ENCODE measurements at places on chromosomes 11 and 22. TPM values are rescaled to one million over a fixed set of nuclear protein-coding genes. Genes with fewer than 3 reads are reported as not detected.
A peak's percentile ranks its signal among the peaks of the same experiment; 100 is the strongest.

DNA sequence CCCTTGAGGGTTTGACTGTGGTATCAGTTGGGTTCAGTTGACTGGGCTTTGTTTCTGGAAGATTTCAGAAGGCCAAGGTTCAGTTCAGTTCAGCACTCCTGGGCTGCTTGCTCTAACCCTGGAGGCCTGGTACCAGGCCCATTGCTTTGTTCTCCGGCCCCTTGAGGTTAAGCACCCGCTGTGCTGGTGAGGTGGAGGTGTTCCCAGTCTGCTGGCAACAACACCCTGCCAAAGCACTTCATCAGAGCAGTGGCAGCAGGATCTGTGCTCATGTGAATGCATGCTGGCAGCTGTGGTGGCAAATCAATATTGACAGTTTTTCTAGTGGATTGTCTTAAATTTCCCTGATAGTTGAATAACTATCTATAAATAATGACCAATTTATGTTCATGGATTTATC lies 3.8 kb upstream of the SCGB1D1 start:
- H3K27me3 ChIP-seq: peaks cover 49% of the 10 kb centered on the region
- DNase-seq: no peak
- no peaks in the 10 kb centered on the region for H3K4me1 ChIP-seq
- H3K27ac ChIP-seq: no peak overlapping the region

DNA sequence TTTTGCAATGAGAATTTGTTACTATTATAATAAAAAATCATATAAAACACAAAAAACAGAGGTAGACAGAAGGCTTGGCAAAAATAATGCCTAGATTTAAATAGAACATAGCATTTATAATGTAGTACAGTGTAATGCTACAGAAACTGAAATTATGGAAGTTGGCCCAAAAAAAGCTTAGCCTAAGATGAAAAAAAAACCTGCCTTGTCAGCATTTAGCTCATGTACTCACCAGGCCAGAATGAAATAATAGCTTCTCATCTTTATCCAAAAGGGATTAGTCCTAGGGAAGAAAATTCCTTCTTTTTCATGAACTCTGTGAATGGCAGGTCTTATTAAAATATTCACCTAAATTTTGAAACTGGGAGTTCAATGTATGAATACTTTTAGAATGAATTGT lies 951.1 kb downstream of the LRRC4C start:
- H3K27me3 ChIP-seq: no peaks in the 10 kb centered on the region
- H3K4me1 ChIP-seq: no peaks in the 10 kb centered on the region
- no peak overlapping the region for H3K4me3 ChIP-seq
- no peaks in the 10 kb centered on the region for H3K36me3 ChIP-seq
- DNase-seq: no peak
- H3K27ac ChIP-seq: no peak overlapping the region

- peaks cover 7% of the 10 kb centered on the region for H3K4me1 ChIP-seq
- H3K27me3 ChIP-seq: peaks cover 10% of the 10 kb centered on the region
- H3K4me3 ChIP-seq: no peak overlapping the region
- H3K27ac ChIP-seq: no peak overlapping the region
- no peak for DNase-seq
These were observed 90.7 kb downstream of the CSNK2A3 start for GRCh38 chr11:11262171-11262920.

- peaks cover 15% of the 10 kb centered on the region for H3K27me3 ChIP-seq
- H3K4me3 ChIP-seq: peak within 1 kb of the TSS; percentile 90
- H3K27ac ChIP-seq: peak within 1 kb of the TSS; percentile 59
- DNase-seq: peak; percentile 81
- no peaks in the 10 kb centered on the region for H3K36me3 ChIP-seq
These were observed at the start of gene TP53I11 for GRCh38 chr11:44950625-44951476. Gene TP53I11 (minus strand): TSS chr11:44950883. CDS start chr11:44938335, 12,548 bp downstream.

DNA sequence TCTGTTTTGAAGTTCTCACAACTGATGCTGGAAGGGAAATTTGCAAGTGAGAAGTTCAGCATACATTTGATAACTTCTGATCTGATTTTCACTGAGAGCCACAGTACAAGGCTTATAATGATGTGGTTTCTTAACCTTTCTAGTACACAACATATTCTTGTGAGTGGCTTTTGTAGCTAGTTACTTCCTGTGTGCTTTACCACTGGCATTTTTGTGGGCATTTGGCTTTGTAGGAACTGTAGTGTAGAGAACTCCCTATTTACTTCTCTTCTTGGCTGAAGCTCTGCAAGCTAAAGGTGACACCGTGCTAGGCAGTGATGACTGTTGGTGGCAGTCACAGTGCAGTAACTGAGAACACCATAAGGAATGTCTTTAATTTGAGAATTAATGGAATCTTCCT lies 14.9 kb downstream of the USP47 start:
- H3K27me3 ChIP-seq: no peaks in the 10 kb centered on the region
- H3K4me3 ChIP-seq: no peak overlapping the region
- no peak overlapping the region for H3K27ac ChIP-seq
- H3K36me3 ChIP-seq: peaks cover 2% of the 10 kb centered on the region
- H3K4me1 ChIP-seq: peaks cover 11% of the 10 kb centered on the region

- DNase-seq: peak; percentile 84
- H3K4me3 ChIP-seq: peak overlapping the region; percentile 81
- no peaks in the 10 kb centered on the region for H3K27me3 ChIP-seq
- no peaks in the 10 kb centered on the region for H3K36me3 ChIP-seq
- H3K27ac ChIP-seq: peak overlapping the region; percentile 86
- H3K4me1 ChIP-seq: peaks cover 9% of the 10 kb centered on the region
These were observed 565 bp downstream of the GAS2L1 start for GRCh38 chr22:29306835-29307595.

- DNase-seq: no peak
- H3K27me3 ChIP-seq: no peaks in the 10 kb centered on the region
- peaks cover 16% of the 10 kb centered on the region for H3K36me3 ChIP-seq
- no peak overlapping the region for H3K27ac ChIP-seq
- no peaks in the 10 kb centered on the region for H3K4me1 ChIP-seq
These were observed 8.0 kb upstream of the SERPIND1 start for GRCh38 chr22:20765938-20766337.

- no peak overlapping the region for H3K4me3 ChIP-seq
- peaks cover 51% of the 10 kb centered on the region for H3K27me3 ChIP-seq
- no peaks in the 10 kb centered on the region for H3K36me3 ChIP-seq
These were observed 6.2 kb downstream of the ROBO4 start for GRCh38 chr11:124891373-124891861.

DNA sequence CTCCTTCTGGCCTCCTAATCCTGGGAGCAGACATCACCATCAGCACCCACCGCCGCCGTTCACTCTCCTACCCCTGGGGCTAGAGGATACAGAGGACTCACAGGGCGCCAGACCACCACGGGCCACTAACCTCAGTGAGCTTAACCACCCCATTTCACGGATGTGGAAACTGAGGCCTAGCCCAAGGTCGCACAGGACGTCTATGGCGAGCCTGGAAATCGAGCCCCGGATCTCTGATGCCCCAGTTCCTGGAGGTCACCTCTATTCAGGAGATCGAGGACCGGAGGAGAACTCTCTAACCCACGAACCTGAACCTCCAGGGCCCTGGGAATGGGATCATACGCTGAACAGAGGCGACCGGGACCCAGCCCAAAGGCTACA lies 349 bp downstream of the TIMM10 start:
- H3K27ac ChIP-seq: peak overlapping the region; percentile 93
- peaks cover 5% of the 10 kb centered on the region for H3K27me3 ChIP-seq
- H3K4me1 ChIP-seq: peaks cover 20% of the 10 kb centered on the region
- no peak for DNase-seq

DNA sequence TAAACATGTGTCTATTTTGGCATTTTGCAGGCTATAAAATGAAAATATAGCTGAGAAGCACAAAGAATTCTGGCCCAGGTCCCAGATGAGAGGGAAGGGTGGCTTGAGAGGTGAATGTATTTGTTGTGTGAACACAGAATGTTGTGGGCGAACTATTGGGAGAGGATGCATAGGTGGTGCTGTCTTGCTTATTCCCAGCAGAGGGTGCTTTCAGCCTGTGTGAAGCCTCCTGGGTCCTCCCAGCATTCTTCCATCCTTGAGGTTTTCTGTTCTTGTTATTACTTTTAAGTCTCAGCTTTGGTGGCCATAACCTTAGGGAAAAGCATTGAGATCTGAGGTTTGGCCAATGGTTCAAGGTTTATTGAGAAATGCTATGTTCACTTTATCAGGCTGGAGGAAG lies 108.7 kb upstream of the SNX19 start:
- H3K27ac ChIP-seq: no peak overlapping the region
- peaks cover 2% of the 10 kb centered on the region for H3K4me1 ChIP-seq
- no peak overlapping the region for H3K4me3 ChIP-seq

GRCh38 chr11:59849129-59849528 lies 3.8 kb upstream of the CBLIF start:
- no peak overlapping the region for H3K4me3 ChIP-seq
- no peak for DNase-seq
- no peaks in the 10 kb centered on the region for H3K36me3 ChIP-seq
- no peaks in the 10 kb centered on the region for H3K4me1 ChIP-seq
- no peaks in the 10 kb centered on the region for H3K27me3 ChIP-seq

DNA sequence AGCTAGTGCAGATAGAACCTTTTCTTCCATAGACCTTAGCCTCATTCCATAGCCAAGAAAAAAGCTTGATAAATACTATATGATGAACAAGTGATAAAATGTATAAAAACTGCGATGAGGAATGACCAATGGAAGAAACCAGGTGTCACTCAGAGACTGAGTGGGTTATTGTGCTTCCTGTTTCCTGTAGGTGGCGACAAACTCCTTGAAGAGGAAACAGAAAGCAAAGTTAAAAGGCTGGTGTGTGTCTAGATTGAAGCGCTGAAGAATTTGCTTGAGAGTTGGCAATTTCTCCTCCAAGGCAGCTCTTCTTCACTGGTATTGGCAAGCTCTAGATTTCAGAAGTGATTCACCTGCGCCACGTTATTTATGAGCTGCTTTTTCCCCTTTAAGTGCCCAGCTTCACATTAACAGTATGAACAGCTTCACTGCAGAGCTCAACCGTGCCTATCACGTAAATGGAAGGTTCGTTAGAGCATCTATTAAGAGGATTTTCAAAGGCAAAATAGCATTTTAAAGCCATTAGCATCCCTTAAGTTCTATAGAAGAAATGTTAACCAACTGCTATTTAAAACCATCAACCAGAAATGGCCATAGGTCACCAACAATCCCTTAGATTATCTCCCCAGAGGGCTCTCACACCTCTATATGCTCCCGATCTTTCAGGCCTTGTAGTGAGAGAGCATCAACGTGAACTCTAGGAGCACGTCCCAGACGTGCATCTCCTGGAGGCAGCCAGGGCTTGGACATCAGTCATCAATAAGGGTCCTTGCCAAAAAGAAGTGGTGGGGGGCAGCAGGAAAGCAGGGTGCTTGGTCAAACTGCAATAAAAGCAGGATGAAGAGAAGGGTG lies 179.4 kb downstream of the CADM1 start:
- peaks cover 3% of the 10 kb centered on the region for H3K4me1 ChIP-seq
- DNase-seq: no peak
- H3K4me3 ChIP-seq: no peak overlapping the region
- peaks cover 3% of the 10 kb centered on the region for H3K36me3 ChIP-seq
- H3K27ac ChIP-seq: no peak overlapping the region

The FJX1 gene
- total RNA-seq: 72.8 TPM

DNA sequence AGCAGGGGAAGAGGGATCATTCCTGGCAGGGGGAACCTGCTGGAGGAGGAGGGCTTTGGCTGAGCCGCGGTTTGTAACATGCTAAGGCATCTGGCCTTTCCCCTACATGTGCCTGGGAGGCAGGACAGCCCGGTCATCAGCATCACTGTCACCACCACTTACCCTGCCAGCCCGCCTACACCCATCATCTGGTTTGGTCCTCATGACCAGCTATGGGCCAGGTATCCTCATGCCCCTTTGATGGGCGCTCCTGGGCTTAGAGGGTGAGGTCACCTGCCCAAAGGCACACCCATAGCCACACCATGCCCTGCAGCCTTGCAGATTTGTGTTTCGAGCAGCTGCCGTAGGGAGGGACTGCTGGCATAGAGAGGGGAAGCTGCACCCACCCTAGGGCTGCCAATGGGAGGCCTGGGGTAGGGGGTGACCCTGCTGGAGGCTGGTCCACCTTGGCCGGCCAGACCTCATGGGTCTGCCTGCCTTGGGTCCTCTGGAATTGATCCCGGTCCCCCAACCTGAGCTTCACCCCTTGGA lies 2.6 kb downstream of the MRGPRF start:
- H3K36me3 ChIP-seq: no peaks in the 10 kb centered on the region
- peaks cover 56% of the 10 kb centered on the region for H3K4me1 ChIP-seq
- H3K27ac ChIP-seq: no peak overlapping the region
- DNase-seq: no peak
